Activated T-helper 9 cell treated with anti-CD3 and anti-CD28 coated beads, Interleukin-2, amount 50 U/mL, for 16 hours (primary cell): ENCODE measurements at places on chromosomes 1 and 21.

GRCh38 chr1:38076455-38076854 lies 29.9 kb upstream of the POU3F1 start:
- no peak for DNase-seq

GRCh38 chr1:104392552-104392951 lies 642.9 kb downstream of the AMY1C start:
- no peak for DNase-seq

DNA sequence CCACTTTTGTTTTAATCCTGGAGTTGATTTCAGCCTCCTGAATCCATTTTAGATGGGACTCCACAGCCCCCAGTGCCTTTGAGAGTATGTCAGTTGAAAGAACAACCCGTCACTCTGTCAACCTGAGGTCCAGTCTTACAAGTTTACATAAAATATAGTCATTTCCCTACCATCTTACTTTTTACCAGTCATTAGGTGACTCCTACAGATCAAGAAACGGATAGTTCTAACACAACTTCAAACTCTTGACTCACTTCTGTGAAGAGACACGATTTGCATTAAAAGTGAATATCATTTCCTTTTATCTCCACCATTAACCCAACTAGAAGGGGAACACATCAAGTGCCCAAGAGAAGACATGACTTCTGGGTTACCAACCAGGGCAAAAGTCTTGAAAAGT lies 147.1 kb downstream of the NTPCR start:
- no peak for DNase-seq

GRCh38 chr1:13935336-13935735 lies 235.3 kb downstream of the PRDM2 start:
- DNase-seq, result no peak

- no peak for DNase-seq
These were observed 2.6 kb downstream of the ADAMTS5 start for GRCh38 chr21:26964170-26964778.
